CD8-positive, alpha-beta memory T cell (primary cell): ENCODE measurements at places on chromosomes 12 and 14. TPM values are rescaled to one million over a fixed set of nuclear protein-coding genes. Genes with fewer than 3 reads are reported as not detected.

- DNase-seq, result no peak
- no peaks in the 10 kb centered on the region for H3K27me3 ChIP-seq
- no peaks in the 10 kb centered on the region for H3K4me1 ChIP-seq
- H3K36me3 ChIP-seq, result no peaks in the 10 kb centered on the region
- no peak overlapping the region for H3K27ac ChIP-seq
- no peak overlapping the region for H3K4me3 ChIP-seq
These were observed 306.8 kb upstream of the G2E3 start for GRCh38 chr14:30252151-30252550.

DNA sequence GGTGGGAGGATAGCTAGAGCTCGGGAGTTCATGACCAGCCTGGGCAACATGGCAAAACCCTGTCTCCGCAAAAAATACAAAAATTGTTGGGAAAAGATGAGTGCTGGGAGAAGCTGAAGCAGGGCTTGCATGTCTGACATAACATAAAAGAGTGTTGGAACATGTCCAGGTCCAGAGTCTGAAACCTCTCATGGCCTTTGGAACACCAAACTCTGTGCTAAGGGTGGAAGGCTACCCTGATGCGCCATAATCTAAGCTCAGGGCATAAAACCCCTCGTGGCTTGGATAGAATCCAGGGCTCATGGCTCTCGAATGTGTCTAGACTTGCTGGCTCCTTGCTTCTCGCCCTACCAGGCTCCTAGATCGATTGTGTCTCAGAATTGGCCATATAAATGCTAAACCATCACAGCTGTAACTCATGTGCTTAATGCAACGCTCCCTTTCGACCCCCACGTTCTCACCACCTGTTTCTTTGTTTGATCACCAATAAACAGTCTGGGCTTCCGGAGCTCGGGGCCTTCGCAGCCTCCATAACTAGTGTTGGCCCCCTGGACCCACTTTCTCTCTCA, 6.7 kb upstream of the CLEC7A start:
- no peaks in the 10 kb centered on the region for H3K4me1 ChIP-seq
- H3K27me3 ChIP-seq, result no peaks in the 10 kb centered on the region
- no peak overlapping the region for H3K27ac ChIP-seq
- no peak for DNase-seq

DNA sequence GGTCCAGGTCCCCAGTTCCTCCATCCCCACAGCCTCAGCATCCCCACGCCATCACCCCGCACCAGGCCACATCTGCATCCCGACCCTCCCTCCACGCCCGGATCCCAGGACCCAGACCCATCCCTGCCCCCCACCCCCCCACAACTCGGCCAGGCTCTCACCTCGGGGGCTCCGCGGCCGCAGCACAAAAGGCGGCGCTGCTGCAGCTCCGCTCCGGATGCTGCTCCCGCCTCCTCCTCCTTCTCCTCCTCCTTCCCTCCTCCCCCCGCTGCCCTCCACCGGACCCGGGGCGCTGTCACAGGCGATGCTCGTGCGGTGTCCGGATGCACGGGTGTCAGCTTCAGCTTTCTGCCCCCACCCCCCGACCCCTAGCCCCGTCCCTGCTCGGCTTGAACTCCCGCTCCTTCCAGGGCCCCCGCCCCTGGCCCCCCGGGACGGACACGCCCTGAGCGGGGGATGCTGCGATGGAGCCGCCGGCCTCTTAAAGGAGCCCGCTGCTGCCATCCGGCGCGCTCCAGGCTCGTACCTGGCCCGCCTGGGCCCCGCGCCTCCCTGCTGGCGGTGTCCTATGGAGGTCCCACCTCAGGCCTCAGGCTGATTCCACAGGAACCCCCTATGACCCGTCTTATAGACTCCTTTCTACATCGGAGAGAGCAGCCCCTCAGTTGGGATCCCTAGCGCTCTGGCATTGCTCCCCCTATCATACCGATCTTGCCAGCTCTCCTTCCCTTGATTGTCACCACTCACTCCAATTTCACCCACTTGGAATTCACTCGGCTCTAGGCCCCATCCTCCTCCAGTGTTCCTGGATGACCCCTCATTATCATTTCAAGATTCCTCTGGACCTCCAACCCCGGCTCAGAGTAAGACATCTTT, at the start of gene MAP3K12:
Gene MAP3K12, minus strand, starts transcription at position 193 of the 876 bp plus-strand sequence. CDS start 12,067 bp downstream, outside the sequence.
- peak within 1 kb of the TSS; percentile 63 for H3K4me3 ChIP-seq
- H3K27ac ChIP-seq, result peak within 1 kb of the TSS; percentile 94
- no peaks in the 10 kb centered on the region for H3K27me3 ChIP-seq
- H3K36me3 ChIP-seq, result no peaks in the 10 kb centered on the region
- peaks cover 32% of the 10 kb centered on the region for H3K4me1 ChIP-seq

The KRT80 gene
- total RNA-seq, result not detected

GRCh38 chr14:64879635-64880220, at the start of gene SPTB:
SPTB (minus strand) TSS chr14:64879907; CDS start chr14:64823094, 56,813 bp downstream.
- peaks cover 6% of the 10 kb centered on the region for H3K4me1 ChIP-seq
- H3K27me3 ChIP-seq, result peaks cover 10% of the 10 kb centered on the region
- no peak within 1 kb of the TSS for H3K27ac ChIP-seq
- peak within 1 kb of the TSS; percentile 54 for H3K4me3 ChIP-seq
- no peaks in the 10 kb centered on the region for H3K36me3 ChIP-seq
